ENCODE measurements at places on chromosomes 1 and 21. TPM values are rescaled to one million over a fixed set of nuclear protein-coding genes. Genes with fewer than 3 reads are reported as not detected.

Gene ZNF683
- not detected for total RNA-seq

GRCh38 chr1:179876300-179876715 lies 1.3 kb downstream of the TOR1AIP2 start:
- DNase-seq, result no peak

- DNase-seq, result no peak
Observed at GRCh38 chr1:66346057-66346795, 187.7 kb upstream of the SGIP1 start.

DNA sequence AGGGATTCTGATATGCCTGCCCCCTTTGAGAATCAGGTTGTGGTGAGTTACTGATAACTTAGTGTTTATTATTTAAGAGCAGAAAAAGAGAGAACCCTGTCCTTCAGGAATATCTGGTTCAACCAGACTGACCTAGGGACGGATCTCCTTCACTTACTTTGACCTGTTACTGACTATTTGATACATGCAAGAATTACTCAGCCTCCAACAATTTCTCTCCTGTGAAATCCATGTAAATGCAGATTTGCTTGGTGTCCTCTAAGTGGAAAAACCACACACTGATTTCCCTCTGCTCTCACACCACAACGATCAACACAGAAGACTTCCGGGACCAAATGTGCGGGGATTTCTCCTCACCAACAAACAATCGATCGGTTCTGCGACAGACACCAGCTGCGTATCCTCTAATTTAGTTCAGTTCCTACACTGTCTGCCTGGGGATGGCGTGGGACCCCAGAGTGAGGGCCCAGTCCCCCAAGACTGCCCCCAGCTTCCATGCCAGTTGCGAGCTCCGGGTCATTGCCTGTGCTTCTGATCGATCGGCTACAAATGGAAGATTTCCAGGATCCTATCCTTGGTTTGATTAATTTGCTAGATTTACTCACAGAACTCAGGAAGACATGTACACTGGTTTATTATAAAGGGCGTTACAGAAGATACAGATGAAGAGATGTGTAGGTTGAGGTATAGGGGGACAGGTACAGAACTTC lies 51.7 kb downstream of the BACE2 start:
- DNase-seq, result no peak

Gene OR2T33
- total RNA-seq, result not detected

DNA sequence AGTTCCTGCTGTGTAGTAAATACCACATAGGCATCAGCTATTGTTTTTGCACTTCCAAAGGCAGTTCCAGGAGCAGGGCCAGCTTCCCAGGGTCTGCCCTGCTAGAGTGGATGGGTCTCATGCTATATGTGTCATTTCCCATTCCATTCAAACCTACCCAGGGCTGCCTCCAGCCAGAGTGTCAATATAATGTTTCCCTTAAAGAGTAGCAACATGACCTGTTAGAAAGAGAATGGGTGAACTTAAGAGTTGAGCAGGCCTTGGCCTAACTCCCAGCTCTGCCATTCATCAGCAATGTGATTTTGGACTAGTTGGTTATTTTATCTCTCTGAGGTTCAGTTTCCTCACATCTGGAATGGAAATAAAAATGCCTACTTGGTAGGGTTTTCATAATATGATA lies 44.9 kb downstream of the RAB3B start:
- DNase-seq, result no peak

GRCh38 chr21:17428484-17428869 lies 84.4 kb upstream of the CXADR start:
- DNase-seq, result no peak

Gene HCN3
- 9.0 TPM for total RNA-seq

Gene POLR3C
- total RNA-seq, result 49.3 TPM

Measured in B cell (primary cell).